Urinary bladder (tissue), 4 donors: ENCODE measurements at places on chromosomes 5 and 9. TPM values are rescaled to one million over a fixed set of nuclear protein-coding genes. Genes with fewer than 3 reads are reported as not detected.

DNA sequence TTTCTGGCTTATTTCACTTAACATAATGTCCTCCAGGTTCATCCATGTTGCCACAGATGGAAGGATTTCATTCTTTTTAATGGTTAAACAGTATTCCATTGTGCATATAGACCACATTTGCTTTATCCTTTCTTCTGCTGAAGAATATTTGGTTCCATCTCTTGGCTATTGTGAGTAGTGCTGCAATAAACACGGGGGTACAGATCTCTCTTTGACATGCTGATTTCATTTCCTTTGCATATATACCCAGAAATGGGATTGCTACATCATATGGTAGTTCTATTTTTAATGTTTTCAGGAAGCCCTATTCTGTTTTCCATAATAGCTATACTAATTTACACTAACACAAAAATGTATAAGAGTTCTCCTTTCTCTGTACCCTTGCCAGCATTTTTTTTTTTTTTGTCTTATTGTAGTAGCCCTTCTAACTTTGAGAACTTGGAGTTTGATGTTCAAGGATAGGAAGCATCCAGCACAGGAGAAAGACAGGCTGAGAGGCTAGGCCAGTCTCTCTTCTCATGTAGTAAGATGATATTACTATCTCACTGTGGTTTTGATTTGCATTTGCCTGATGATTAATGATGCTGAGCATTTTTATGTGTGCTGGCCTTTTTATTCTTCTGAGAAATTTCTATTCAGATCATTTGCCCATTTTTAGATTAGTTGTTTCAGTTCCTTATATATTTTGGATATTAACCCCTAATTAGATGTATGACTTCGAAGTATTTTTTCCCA lies 592.2 kb upstream of the ZNF608 start:
- no peak for DNase-seq

DNA sequence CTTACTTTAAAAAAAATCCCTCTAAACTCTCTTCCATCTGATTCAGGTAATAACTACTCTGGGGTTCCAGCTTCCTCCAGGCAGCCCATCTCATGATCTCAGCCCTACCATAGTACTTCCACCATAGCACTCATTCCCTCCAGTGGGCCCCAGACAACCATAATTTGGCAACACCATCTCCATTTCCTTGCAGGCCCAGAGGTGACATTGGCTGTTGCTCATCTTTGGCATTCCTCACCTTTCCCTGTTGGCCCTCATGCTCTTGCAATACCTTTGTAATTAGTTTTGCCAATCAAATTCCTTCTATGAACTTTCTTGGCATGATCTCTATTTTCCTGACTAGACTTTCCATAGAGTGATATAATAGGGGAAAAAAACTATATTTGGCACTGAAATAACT lies 60.1 kb downstream of the TAF11L14 start:
- DNase-seq, result no peak

- DNase-seq, result no peak
These were observed 722 bp downstream of the CDC42SE2 start for GRCh38 chr5:131264451-131265099.

- DNase-seq, result no peak
These were observed 596 bp downstream of the ENTREP1 start for GRCh38 chr9:69325409-69326212.

- no peak for DNase-seq
These were observed 36.8 kb downstream of the ERGIC1 start for GRCh38 chr5:172870715-172871461.

DNA sequence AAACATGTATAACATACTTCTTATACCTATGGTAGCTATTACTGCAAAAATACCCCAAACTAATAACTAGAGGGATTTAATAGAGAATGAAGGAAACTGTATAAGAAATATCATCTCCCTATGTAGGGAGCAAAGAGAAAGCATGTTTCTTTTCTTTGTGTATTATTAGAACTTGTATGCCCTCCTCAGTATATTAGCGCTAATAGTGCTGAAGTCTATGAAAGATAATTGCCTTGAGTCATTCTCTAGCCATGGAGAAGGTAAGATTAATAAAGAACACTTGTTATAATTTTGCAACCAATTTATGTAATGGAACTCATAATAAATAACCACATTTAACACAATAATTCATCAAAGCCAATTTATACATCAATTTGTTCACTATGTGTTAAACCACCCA lies 329.2 kb downstream of the TMEM232 start:
- DNase-seq, result no peak

- DNase-seq, result no peak
These were observed 1.3 kb upstream of the ZBTB34 start for GRCh38 chr9:126859111-126859510.

- DNase-seq, result no peak
These were observed 138.7 kb upstream of the NR3C1 start for GRCh38 chr5:143541943-143542797.

- no peak for DNase-seq
These were observed 104.2 kb upstream of the RASEF start for GRCh38 chr9:83167126-83167525.

DNA sequence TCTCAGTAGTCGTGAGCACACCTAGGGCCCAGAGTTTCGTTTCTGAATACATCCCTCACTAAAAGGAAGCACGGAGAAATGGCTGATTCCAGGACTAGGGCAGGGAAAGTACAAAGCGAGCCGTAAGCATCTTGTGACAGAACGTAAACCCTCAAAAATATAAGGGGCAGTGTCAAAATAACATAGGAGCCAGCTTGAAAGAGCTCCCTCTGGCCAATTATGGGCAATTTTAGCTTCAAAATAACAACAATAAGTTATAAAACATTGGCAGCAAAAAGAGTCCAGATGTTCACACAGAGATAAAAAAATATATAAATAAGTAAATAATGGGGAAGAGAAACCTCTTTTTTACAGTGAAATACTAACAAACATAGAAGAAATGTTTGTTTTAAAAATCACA lies 18.5 kb upstream of the GLIS3 start:
- DNase-seq, result no peak

- no peak for DNase-seq
These were observed 181.2 kb upstream of the ZNF618 start for GRCh38 chr9:113694912-113695311.

GRCh38 chr5:123132316-123132715 lies 43.3 kb downstream of the PRDM6 start:
- DNase-seq, result no peak

- no peak for DNase-seq
These were observed 1.8 kb downstream of the CCNH start for GRCh38 chr5:87410931-87411330.

GRCh38 chr9:91433180-91433579 lies 9.5 kb upstream of the NFIL3 start:
- DNase-seq, result no peak

GRCh38 chr5:116674881-116675625 lies 100.4 kb upstream of the SEMA6A start:
- no peak for DNase-seq

- no peak for DNase-seq
These were observed 4.7 kb upstream of the GBGT1 start for GRCh38 chr9:133168432-133168831.

GRCh38 chr5:147432323-147432722 lies 77.5 kb downstream of the DPYSL3 start:
- no peak for DNase-seq

DNA sequence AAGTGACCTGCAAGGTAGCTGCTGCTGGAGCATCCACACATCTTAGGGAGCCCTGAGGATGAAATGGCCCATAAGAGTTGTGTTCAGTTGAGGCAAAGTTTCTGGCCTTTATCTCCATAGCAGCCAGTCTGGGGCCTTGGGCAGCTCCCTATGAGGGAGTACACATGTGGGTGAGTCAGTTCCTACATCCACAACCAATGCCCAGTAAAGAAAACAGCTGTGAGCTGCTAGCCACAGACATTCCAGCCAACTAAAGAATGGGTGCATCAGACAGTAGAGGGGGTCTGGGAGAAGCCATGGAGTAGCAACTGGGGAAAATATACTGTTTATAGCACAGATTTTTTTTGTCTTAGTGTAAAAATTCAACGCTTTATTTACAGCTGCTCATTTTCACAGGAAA lies 720.7 kb downstream of the TLE1 start:
- no peak for DNase-seq

DNA sequence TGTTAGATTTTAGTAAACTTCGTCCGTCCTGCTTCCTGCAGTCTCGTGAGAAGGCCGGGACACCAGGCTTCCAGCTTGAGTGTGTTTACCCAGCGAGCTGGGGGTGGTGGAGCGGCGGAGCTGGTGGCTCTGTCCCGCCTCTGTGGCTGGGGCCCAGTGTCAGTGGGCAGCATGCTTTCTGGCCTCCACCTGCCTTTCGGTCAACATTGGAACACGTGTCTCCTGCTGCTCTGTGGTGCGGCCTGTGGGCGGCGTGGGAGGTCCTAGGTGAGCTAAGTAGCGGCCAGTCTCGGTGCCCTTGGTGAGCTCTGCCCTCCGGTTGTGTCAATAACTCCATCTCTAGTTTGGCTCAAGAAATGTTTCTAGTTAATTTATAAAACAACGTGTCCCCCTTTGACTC lies 125.9 kb downstream of the GADD45G start:
- no peak for DNase-seq

DNA sequence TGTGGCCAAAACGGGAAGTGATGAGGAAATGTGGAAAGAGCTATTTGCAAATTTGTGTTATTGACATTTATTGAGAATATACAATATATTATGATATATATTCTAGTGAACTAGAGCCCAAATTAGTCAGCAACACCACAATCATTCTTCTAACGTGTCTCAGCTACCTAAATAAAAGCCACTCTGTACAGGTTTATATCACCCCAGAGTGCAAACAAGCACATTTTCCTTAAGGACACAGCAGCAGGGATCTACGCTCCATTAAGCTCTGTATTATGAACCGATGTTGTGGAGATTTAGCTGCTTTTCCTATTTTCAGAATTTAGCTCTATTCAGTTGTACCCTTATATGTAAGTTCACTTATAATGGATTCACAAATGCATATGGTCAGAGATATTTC lies 77.9 kb downstream of the CDH18 start:
- DNase-seq, result no peak

DNA sequence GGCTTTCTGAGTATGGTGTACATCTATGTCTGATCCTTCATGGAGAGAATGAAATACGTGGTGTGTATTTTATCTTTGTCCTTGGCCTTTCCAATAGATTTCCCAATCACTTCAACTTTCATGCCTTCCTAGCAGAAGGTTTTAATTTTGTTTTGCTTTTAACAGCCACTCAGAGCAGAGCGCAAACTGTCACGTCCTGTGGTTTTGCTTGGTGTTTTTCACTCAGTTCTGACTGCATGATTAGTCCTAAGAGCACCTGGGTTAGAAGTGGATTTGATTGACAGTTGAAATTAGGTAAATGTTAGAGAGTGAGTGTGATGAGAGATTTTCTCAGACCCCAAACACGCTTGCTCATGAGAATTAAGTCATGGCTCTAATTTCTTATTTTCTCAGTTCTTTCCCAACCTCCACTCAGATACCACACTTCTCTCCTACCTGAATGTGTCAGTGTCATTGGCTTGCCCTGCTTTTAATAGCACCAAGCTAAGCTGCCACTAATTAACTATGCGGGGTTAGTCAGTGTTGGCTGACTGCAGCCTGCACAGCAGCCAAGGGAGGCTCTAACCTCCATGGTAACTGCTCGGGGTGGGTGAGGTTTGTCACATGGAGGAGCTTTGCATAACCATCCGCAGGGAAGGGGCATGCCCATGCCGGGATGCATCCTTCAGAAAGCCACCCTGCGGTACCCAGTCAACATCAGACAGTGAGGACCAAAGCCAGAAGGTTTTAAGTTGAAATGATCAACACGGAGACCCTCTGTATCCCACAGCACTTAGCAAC lies 173.4 kb downstream of the NR3C1 start:
- DNase-seq, result no peak

DNA sequence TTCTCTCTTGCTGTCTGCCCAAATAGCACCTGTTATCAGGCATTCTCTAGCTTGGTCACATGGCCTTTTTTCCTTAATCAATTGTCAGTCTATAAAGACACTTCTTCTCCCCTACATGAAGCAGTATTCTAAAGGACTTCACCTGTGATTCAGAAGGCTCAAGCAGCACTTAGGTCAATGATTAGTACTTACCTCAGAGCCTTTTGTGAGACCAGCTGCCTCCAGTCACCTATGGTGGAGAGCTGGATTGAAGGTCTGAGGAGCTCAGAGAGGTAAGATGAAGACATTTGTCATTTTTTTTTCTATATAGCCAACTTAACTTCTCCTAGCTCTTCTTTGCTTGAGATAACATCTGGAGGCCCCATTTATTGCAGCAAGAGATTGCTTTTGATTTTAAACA lies 278.3 kb upstream of the PCSK5 start:
- DNase-seq, result no peak

FXN gene
- total RNA-seq, result 3.9 TPM

CMYA5 gene
- total RNA-seq, result 25.4 TPM

BHMT2 gene
- 4.1 TPM for total RNA-seq

GABRA1 gene
- total RNA-seq, result 0.21 TPM

TRIM36 gene
- total RNA-seq, result 1.8 TPM

PCDHA9 gene
- 0.90 TPM for total RNA-seq

GABRA6 gene
- not detected for total RNA-seq

BSPRY gene
- total RNA-seq, result 1.2 TPM

PTPA gene
- total RNA-seq, result 48.5 TPM
